RPMI7951 (cell line): ENCODE measurements at places on chromosomes 5 and 9. TPM values are rescaled to one million over a fixed set of nuclear protein-coding genes. Genes with fewer than 3 reads are reported as not detected.

DNA sequence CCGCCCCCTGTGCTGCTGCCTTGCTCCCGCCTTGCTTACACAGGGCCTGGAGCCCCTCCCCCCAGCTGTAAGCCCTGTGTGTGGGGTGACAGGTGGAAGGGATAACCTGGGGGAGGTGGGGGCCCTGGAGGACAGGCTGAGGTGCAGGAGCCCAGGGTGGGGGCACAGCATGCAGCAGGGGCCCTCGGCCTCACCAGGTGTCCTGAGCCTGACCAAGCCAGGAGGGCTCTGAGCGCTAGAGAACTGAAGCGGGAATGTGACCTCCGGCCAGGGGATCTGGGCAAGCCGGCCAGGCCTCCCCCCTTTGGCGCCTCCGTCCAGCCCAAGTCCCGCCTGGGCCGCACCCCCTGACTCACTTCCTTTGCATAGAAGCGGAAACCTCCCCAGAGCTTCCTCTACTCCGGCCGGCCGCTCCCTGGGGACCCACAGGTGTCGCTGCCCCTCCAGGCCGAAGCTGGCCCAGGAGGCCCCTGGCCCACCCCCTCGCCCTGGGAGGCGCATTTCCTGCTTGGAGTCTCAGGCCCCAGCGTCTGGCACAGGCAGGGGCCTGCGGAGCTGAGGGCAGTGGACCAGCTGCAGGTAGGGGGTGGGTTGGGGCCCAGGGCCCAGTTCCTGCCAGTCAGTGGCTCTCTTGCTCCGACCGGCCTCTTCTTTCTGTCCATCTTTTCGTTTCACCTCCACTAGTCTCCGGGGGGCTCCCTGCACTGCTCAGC, at the start of gene TOR4A:
Gene TOR4A (plus strand): TSS at position 398 of the 713 bp plus-strand sequence. CDS start 964 bp downstream, outside the sequence.
- no peak for DNase-seq

- peak; percentile 89 for DNase-seq
Measured at GRCh38 chr9:133990366-133991213, 1.5 kb downstream of the VAV2 start.

The PCDHGB2 gene
- total RNA-seq, result 4.6 and 6.0 TPM in 2 replicates

The RLN2 gene
- 0.29 and 1.1 TPM in 2 replicates for total RNA-seq

The THBS4 gene
- under 0.01 and 0.36 TPM in 2 replicates for total RNA-seq

The AHRR gene
- 51.8 and 62.2 TPM in 2 replicates for total RNA-seq

DNA sequence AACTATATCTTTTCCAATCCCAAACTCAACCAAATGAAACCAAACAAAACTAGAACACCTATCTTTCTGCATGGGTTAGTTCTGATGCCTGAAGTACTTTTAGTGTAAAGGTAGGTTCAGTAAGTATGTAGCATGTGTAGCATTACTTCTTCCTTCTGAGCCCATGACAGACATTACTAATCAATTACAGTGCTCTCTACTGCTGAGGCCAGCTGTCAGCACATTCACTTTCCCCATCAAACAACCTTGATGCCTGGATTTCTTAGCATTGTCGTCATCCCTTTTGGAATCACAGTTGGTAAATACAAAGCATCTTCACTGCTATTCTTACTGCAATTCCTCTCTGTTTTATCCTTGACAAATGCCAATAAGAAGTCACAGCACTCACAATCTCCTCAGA, 103.2 kb downstream of the PTTG1 start:
- no peak for DNase-seq

DNA sequence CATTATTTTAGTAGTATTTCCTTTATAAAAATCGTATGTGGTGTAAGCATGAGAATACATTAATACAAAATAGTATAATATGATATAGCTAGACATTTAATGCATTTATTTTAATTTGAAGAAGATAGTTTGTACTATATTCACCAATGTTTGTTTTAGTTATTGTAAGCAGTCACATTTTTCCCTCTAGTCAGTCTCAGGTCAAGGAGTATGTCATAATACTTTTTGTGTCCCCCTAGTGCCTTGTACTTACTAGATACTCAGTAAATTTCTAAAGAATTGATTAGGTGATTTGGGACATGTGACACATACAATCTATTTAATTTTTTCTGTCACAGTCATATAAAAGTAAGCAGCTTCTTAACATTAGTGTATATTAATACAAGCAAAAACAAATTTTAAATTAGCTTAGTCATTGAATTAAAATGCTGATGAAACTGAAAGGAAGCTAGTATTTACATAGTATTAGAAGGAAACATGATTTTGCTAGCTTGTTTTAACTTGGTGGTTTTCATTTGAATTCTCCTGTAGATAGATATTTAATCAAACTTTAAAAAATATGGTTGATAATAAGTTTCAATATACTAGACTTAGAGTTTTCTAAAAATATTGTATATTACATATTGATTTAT, 242.2 kb downstream of the FER start:
- no peak for DNase-seq

DNA sequence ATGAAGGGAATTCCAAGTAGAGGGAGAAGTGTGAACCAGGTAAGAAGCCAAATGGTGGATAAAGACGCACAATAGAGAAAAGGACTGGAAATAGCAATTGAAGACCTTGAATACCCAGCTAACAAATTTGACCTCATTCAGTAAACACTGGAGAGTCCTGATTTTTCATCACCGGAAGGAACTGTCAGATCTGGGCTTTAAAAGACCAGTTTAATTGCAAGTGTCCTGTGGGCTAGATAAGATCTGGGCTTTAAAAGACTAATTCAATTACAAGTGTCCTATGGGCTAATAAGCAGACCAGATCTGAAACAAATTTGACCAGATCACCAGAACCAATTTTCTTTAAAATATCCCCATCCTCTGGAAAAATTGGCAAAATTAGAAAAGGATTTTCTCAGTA, 380.0 kb downstream of the ACTL7B start:
- DNase-seq, result no peak

DNA sequence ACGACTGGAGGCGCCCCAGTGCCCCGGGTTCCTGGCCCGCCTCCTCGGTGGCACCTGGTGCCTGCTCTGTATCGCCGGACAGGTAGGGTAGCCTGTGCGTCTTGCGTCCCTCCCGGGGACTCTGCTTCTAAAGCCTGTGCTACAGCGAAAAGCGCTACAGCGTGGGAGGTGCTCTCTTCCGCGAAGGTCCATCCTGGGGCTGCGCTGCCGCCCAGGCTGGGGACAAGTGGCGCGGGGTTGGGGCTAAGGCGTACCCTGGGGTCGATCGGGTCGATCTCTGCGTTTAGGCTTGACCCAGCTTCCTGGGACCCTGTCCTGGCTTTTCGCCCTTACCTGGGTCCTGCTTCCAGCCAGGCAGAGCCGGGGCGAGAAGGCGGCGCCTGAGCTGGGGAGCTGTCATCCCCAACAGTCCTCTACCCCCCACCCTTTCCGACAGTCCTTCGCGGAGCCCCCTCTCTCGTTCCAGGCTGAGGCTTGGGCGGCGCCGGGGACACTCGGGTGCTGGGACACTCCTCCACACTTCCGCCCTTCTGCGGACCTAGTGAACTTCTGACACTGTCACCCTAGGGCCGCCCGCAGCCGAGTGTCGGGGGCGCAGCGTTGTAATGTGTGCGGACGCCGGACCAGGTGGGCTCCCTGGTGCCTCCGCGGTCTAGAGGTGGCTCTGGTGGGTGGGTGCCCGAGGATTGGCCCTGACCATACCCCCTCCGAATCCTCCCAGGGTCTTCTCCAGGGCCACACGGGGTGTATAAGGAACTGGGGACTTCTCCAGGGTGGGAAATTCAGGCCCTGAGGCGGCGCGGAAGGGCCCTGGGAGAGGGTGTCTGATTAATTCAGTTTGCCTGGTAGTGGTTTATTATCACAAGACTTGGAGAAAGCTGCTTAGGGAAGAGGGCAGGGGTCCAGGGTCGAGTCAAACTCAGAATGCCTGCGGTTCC, 328.2 kb downstream of the SH3GL2 start:
- DNase-seq, result no peak

The TSSK1B gene
- not detected in 2 replicates for total RNA-seq
